ENCODE measurements at places on chromosomes 4 and X.

DNA sequence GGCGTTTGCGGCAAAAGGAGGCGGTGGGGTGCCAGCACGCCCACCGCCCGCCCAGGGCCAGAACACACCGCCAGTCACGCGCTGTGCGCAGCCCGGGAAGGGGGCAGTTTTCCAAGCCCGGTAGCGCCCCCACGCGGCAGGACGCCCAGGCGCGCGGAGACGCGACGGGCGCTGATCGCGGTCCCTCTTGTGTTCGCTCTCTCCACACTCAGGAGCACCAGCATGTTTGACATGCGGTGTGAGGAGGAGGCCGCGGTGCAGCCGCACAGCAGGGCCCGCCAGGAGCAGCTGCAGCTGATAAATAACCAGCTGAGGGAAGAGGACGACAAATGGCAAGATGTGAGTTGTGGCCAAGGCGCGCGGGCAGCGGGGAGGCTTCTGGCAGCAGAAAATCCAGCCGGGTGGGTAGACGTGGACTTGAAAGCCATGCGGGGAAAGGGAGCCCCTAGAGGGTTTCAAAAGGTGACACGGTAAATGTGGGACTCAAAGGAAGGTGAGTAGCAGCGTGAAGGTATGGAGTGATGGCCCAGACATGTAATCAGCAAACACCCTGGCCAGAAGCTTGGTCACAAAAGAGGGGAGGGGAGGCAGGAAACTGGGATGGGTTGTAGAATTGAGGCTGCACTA lies 104.1 kb downstream of the PHOX2B start:
- no peak for DNase-seq

- no peak for DNase-seq
Measured at GRCh38 chr4:104501290-104501689, 6.6 kb upstream of the CXXC4 start.

GRCh38 chrX:22399437-22400192 lies 126.9 kb downstream of the CBLL2 start:
- no peak for DNase-seq

- no peak for DNase-seq
Measured at GRCh38 chrX:23919706-23920320, 12.0 kb downstream of the CXorf58 start.

DNA sequence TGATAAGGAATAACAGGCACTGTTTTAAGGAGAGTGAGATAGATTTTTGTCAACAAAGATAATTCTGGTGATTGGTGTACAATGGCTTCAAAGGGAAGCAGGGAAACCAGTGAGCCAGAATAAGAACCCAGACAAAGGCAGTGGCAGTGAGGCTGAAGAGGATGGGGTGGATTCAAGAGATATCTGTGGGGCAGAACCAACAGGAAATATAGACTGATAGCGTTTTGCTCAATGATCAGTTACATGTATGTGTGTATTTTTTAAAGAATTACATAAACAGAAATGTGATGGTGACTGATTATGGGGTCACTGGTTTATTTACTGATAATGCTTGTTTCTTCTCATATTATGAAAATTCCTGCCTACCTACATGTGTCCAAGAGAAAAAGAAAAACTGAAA lies 66.4 kb downstream of the AMMECR1 start:
- DNase-seq, result no peak
